Cerebellum (tissue), 4 donors: ENCODE measurements at places on chromosomes 12 and 14. TPM values are rescaled to one million over a fixed set of nuclear protein-coding genes. Genes with fewer than 3 reads are reported as not detected.

DNA sequence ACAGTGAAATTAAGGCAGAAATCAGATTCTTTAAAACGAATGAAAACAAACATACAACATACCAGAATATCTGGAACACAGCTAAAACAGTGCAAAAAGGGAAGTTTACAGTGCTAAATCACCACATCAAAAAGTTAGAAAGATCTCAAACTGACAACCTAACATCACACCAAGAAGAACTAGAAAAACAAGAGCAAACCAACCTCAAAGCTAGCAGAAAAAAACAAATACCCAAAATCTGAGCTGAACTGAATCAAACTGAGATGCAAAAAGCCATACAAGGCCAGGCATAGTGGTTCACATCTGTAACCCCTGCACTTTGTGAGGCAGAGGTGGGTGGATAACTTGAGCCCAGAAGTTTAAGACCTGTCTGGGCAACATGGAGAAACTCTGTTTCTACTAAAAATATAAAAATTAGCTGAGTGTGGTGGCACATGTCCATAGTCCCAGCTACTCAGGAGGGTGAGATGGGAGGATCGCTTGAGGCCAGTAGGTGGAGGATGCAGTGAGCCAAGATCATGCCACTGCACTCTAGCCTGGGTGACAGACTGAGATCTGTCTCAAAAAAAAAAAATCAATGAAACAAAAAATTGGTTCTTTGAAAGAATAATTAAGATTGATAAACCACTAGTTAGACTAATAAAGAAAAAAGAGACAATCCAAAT lies 33.2 kb upstream of the LDHB start:
- DNase-seq = no peak

DNA sequence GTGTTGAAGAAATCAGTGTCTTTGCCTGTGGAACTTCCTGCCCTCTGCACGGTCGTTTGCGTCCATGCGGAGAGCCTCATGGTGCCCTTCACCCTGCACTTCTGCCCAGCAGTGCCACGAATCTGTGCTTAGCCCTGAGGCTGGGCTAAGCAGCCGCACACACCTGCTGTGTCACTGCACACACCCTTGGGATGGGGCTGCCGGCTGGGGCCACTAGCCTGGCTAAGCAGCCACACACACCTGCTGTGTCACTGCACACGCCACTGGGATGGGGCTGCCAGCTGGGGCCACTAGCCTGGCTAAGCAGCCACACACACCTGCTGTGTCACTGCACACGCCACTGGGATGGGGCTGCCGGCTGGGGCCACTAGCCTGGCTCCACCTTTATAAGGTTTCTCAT lies 188.5 kb downstream of the KIF26A start:
- DNase-seq = no peak

DNA sequence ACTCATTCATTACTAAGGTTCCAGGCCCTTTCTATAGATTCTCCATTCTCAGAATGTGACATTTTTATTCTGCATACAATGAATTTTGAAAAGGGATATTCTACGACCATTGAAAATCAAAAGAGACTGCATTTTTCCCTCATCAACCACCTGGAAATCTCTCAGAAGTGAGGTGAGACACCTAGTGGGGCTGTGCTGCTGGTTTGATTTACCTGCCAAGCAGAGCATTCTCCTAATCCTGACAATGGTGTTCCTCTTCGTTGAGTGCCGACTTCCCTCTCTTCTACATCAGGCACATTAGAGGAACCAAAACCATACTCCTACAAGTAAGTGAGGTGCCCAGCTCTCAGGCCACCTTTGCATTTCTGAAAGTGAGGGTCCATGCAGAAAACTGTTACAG lies 14.9 kb downstream of the CKB start:
- no peak for DNase-seq

DNA sequence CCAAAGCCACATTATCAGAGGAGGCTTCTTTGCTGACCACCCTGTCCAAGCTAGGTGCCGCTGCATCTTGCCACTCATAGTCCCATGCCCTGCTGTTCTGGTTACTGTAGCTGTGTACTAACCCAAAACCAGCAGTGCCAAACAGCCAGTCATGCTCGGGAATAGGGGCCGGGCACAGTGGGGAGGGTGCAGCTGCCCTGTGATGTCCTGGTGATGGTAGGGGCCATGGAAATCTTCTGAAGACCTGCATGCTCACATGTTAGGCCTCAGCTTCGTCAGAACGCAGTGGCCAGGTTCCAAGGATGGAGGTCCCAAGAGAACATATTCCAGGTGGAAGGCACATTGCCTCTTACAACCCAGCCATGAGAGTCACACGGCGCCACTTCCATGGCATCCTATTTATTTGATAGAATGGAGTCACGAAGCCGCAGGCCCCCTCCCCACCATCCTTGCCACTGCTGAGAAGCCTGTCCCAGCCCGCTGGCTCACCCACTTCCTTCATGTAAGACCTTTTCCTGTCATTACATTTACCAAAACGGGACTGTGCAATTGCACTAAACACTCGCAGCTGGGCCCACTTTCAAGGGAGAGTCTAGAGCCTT lies 48.5 kb downstream of the FAM222A start:
- DNase-seq = no peak

DNA sequence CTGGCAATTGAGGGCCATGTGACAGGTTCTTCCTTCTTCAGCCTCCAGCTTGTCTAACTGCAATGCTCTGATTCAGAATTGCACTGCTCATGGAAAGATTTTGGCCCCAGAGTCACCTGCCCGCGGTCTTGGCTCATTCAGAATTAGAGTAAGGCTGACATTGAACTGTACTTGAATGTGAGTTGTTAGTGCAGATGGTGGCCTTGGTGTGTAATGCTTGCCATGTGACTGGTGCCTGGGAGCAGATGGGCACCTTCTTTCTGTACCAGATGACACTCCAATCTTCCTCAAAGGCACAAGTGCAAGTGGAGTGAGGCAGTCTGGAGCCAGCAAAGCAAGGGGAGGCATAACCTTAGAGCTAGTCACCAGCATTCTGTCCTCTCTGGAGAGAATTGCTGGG lies 36.5 kb upstream of the ANO4 start:
- DNase-seq = peak; percentile 1

DNA sequence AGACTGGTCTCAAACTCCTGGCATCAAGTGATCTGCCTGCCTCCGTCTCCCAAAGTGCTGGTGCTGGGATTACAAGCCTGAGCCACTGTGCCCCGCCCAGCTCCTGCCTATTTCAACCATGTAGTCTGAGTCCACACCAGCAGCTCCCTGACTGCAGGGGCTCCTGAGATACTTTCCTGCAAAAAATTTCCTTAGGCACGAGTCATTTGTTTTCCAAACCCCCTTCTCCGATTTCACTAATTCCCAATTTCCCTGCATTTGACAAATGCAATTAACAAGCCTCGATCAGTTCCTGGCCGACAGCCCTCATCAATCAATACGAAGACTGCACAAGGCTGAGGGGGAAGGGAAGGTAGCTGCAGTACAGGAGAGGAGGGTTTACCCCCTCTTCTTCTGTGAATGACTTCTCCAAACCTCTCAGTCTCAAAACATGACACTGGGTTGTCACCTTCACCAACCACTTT lies 10.1 kb downstream of the PSMB5 start:
- no peak for DNase-seq

GRCh38 chr14:63383776-63384367 lies 65.1 kb upstream of the GPHB5 start:
- DNase-seq = no peak

DNA sequence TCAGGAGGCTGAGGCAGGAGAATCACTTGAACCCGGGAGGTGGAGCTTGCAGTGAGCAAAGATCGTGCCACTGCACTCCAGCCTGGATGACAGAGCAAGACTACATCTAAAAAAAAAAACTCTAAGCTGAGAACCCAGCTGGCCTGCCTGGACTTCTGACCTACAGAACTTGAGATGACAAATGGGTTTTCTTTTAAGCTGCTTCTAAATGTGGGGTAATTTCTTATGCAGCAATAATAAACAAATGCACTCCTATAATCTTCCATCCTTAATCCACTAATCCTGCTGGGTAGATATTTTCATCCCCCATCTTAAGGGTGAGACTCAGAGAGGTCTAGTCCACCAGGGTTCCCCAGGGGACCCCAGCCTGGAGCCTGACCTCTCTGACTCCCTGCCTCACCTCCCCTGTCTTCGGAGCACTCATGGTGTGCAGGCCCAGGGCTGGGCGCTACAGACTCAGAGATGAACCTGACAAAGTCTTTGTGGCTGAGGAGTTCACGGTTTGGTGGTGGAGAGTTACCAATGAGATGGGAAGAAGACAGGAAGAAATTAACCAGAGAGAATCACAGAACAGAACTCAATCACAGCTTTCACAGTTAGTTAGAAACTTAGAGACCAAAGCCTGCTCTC lies 39.7 kb upstream of the BDKRB2 start:
- no peak for DNase-seq

DNA sequence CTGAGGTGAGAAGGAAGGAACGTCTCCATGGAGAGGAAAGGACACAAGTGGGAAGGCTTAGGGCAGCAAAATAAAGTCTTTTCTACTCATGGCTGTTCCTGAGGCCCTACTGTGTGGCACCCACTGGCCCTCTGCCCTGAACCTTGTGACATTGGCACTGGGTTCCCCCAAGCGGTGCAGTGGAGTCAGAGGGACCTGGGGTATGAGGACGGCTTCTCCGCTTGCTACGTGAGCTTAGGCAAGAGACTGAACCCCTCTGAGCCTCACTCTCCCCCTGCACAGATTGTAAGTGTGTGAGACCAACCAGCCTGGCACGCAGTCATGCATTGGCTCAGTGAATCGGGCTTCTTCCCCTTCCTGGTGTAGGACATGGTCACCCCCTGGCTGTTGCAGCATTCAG lies 19.7 kb downstream of the SLC6A12 start:
- no peak for DNase-seq

- DNase-seq = no peak
Measured at GRCh38 chr12:79782172-79782900, 91.6 kb upstream of the PAWR start.

- no peak for DNase-seq
Measured at GRCh38 chr14:103349982-103350381, 15.9 kb downstream of the EIF5 start.

The CLEC1B gene
- not detected for total RNA-seq

GRCh38 chr14:93939304-93940229 lies 12.4 kb downstream of the FAM181A start:
- peak; percentile 72 for DNase-seq

The LRP1 gene
- 109 TPM for total RNA-seq

The GLIPR1L2 gene
- total RNA-seq = 1.5 TPM

The ACOT6 gene
- total RNA-seq = not detected

- no peak for DNase-seq
Measured at GRCh38 chr14:96847451-96847850, 50.3 kb downstream of the VRK1 start.

The SRP54 gene
- 60.4 TPM for total RNA-seq

GRCh38 chr12:115388139-115388538 lies 704.2 kb upstream of the TBX3 start:
- no peak for DNase-seq
